ENCODE measurements at places on chromosomes 1 and 21. TPM values are rescaled to one million over a fixed set of nuclear protein-coding genes. Genes with fewer than 3 reads are reported as not detected.

LRRC53 gene
- total RNA-seq, result not detected

HHIPL2 gene
- under 0.01 TPM for total RNA-seq

FCAMR gene
- not detected for total RNA-seq

MNDA gene
- total RNA-seq, result not detected

NMNAT2 gene
- total RNA-seq, result 0.72 TPM

S100A5 gene
- not detected for total RNA-seq

TEX38 gene
- total RNA-seq, result not detected

JTB gene
- total RNA-seq, result 116 TPM

SPRR3 gene
- not detected for total RNA-seq

LCE1C gene
- not detected for total RNA-seq

CLCA1 gene
- not detected for total RNA-seq
